ENCODE measurements at places on chromosomes 13 and 19. TPM values are rescaled to one million over a fixed set of nuclear protein-coding genes. Genes with fewer than 3 reads are reported as not detected.

C3 gene
- 14.0 TPM for total RNA-seq

GRIK5 gene
- not detected for total RNA-seq

FAM83E gene
- 0.38 TPM for total RNA-seq

C19orf73 gene
- total RNA-seq = 0.70 TPM

SIAH3 gene
- total RNA-seq = not detected
